T-helper 17 cell (primary cell): ENCODE measurements at places on chromosomes 13 and 19. TPM values are rescaled to one million over a fixed set of nuclear protein-coding genes. Genes with fewer than 3 reads are reported as not detected.

DNA sequence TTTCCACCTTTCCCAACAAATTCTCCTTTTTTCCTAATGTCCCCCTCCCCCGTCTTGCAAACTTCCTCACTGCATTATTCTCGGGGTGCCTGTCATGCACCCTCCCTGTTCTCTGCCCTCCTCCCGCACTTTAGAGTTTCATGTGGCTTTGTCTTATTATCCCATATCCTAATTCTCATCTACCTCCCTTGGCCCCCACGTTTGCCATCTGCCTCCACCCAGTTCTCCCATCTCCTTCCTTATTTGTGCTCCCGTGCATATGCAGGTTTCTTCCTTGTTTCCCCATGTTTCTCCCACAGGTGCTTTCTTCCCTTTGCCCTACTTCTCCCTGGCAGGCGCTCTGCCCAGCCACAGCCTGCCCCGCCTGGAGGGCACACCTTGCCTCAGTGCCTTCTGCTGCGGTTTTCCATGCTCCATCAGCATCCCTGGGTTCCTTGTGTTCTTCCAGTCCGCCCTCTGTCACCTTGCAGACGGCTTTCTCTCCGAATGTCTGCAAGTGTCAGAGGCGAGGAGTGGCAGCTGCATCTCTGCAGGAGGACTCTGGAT lies 1.5 kb downstream of the SPATA13 start:
- H3K4me1 ChIP-seq = peaks cover 9% of the 10 kb centered on the region
- peaks cover 2% of the 10 kb centered on the region for H3K36me3 ChIP-seq
- no peak for DNase-seq
- H3K27me3 ChIP-seq = peaks cover 17% of the 10 kb centered on the region

DNA sequence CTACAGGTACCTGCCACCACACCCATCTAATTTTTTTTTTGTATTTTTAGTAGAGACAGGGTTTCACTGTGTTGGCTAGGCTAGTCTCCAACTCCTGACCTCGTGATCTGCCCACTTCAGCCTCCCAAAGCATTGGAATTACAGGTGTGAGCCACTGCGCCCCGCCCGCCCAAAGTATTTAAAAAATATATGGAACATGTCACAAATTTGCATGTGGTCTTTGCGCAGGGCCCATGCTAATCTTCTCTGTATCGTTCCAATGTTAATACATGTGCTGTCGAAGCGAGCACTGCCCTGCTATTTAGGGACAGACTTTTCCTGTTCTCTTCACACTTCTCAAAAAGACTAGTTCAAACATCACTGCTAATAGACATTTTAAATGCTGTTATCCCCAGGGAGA lies 1.2 kb upstream of the TSKS start:
- H3K27me3 ChIP-seq = no peaks in the 10 kb centered on the region
- no peaks in the 10 kb centered on the region for H3K36me3 ChIP-seq
- H3K4me3 ChIP-seq = no peak overlapping the region
- H3K4me1 ChIP-seq = peaks cover 28% of the 10 kb centered on the region
- no peak overlapping the region for H3K27ac ChIP-seq

The ZNF536 gene
- total RNA-seq = not detected

The NCCRP1 gene
- total RNA-seq = not detected
